T47D (cell line): ENCODE measurements at places on chromosomes 16 and 17.

- DNase-seq, result no peak
Observed at GRCh38 chr16:71337631-71338030, 20.9 kb upstream of the CALB2 start.

GRCh38 chr17:56866496-56866895 lies 32.5 kb downstream of the DGKE start:
- no peak for DNase-seq

GRCh38 chr16:9119795-9120194 lies 28.4 kb downstream of the HAPSTR1 start:
- no peak for DNase-seq

DNA sequence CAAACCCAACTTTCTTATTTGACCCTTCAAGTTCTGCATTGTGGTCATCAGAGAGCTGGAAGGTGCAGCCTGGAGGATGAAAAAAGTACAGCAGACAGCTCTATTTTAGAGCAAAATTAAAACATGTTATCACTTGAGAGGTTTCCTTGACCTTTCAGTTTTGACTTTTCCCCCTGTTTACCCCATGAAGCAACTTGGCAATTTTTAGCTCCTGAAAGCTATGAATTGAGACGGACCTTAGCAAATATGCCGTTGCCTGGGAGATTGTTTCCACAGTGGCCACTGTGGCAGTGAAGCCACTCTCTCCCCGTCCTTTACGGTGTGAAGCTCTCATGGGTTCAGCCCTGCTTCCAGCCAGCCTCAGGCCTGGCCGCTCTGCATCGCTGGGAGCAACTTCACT lies 398.6 kb downstream of the CPPED1 start:
- DNase-seq, result no peak

DNA sequence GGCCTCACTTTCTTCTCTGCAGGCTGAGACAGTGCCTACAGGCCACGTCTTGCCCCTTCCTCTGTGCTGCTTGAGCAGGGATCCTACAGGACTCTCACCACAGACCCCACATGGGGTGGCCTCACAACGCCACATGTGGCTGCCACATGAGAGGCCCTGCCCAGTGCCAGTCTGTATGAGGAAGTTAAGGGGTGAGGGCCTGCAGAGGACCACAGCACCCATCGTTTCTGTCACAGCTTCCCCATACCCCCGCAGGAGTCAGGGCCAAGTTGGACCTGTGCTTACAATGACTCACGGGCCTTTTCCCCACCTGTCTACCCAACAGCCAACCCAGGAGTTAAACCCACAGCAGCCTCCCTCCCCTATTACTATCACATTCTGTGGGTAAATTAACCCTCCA lies 2.9 kb upstream of the GSDMB start:
- DNase-seq, result no peak

GRCh38 chr17:46175891-46176290 lies 17.3 kb downstream of the KANSL1 start:
- no peak for DNase-seq
